CD4-positive, alpha-beta memory T cell (primary cell): ENCODE measurements at places on chromosomes 1 and 21.

DNA sequence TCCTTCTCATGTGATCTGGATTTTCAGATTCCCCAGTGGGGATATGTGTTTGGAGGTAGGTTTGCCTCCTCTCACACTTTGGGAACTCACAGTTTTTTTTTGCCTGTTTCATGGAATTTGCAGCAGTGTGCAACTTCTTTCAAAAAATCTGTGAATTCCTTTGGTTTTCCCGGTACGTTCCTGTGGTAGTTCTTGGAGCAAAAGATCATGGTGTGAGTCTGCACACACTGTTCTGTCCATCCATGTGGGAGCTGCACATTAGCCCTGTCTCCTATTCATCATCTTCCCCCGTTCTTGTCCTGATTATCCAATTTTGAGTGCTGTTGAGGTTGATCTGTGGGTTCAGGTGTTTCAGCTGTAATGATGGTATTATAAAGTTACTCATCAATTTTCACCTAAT lies 30.3 kb upstream of the TACSTD2 start:
- no peak overlapping the region for H3K27ac ChIP-seq
- H3K27me3 ChIP-seq: peaks cover 3% of the 10 kb centered on the region
- no peak overlapping the region for H3K4me3 ChIP-seq
- DNase-seq: no peak

GRCh38 chr1:189429610-189430009 lies 1048.1 kb downstream of the BRINP3 start:
- H3K36me3 ChIP-seq: no peaks in the 10 kb centered on the region
- no peak overlapping the region for H3K4me3 ChIP-seq
- no peaks in the 10 kb centered on the region for H3K27me3 ChIP-seq
- H3K4me1 ChIP-seq: no peaks in the 10 kb centered on the region
- no peak for DNase-seq
- no peak overlapping the region for H3K27ac ChIP-seq

- no peak overlapping the region for H3K4me3 ChIP-seq
- H3K36me3 ChIP-seq: no peaks in the 10 kb centered on the region
- H3K4me1 ChIP-seq: peaks cover 11% of the 10 kb centered on the region
- H3K27ac ChIP-seq: no peak overlapping the region
- no peak for DNase-seq
These were observed 244.7 kb upstream of the IRF2BP2 start for GRCh38 chr1:234854645-234855039.

GRCh38 chr1:205927247-205927646 lies 16.0 kb downstream of the SLC26A9 start:
- no peak overlapping the region for H3K27ac ChIP-seq
- no peaks in the 10 kb centered on the region for H3K36me3 ChIP-seq
- no peaks in the 10 kb centered on the region for H3K4me1 ChIP-seq

DNA sequence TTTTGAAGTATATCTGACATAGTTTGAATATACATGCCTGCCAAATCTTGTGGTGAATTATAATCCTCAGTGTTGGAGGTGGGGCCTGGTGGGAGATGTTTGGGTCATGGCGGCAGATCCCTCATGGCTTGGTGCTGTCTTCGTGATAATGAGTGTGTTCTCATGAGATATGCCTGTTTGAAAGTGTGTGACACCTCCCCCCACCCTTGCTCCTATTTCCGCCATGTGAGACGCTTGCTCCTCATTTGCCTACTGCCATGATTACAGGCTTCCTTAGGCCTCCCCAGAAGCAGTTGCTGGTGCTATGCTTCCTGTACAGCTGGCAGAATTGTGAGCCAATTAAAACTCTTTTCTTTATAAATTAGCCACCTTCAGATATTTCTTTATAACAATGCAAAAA lies 436.6 kb upstream of the BEND5 start:
- no peaks in the 10 kb centered on the region for H3K27me3 ChIP-seq
- no peaks in the 10 kb centered on the region for H3K36me3 ChIP-seq
- no peaks in the 10 kb centered on the region for H3K4me1 ChIP-seq
- no peak overlapping the region for H3K27ac ChIP-seq
- no peak overlapping the region for H3K4me3 ChIP-seq

DNA sequence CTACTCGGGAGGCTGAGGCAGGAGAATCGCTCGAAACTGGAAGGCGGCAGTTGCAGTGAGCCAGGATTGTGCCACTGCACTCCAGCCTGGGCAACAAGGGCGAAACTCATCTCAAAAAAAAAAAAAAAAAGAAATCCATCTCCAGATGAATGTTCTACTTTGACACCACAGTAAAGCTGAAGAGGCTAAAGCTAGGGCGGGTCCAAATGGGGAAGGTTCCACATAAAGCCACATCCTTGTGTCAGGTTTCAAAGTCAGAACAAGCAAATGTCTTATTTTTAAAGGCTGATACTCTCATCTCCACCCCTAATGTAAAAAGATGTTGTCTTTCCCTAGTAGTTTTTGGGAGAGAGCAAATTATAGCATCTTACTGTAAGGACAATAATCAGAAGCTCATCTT lies 4.4 kb upstream of the WARS2 start:
- H3K4me3 ChIP-seq: no peak overlapping the region
- no peaks in the 10 kb centered on the region for H3K27me3 ChIP-seq
- no peaks in the 10 kb centered on the region for H3K36me3 ChIP-seq
- peaks cover 20% of the 10 kb centered on the region for H3K4me1 ChIP-seq
- H3K27ac ChIP-seq: no peak overlapping the region

DNA sequence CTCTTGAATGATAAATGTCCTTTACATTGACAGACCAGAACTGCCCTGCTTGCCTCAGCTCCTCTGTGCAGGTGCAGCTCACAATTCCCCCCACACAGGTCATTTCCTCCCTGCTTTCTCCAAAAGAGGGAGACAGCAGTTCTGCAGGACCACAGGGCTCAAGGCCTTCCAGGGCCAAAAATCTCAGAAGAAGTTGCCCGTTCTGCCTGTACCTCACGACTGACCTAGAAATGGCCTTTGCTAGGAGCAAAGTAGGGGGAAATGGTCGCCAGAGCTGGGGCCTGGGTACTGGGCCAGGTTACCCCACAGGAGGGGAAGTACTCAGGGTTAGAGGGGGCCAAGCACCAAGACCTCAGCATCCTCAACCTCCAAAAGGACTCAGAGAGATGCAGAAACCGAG lies 11.1 kb downstream of the RNU1-2 start:
- no peak for DNase-seq
- no peak overlapping the region for H3K4me3 ChIP-seq
- H3K36me3 ChIP-seq: no peaks in the 10 kb centered on the region
- H3K27me3 ChIP-seq: no peaks in the 10 kb centered on the region
- peaks cover 26% of the 10 kb centered on the region for H3K4me1 ChIP-seq

GRCh38 chr1:19872190-19872589 lies 10.0 kb upstream of the OTUD3 start:
- H3K27ac ChIP-seq: no peak overlapping the region
- no peak overlapping the region for H3K4me3 ChIP-seq
- H3K36me3 ChIP-seq: no peaks in the 10 kb centered on the region
- H3K27me3 ChIP-seq: peaks cover 5% of the 10 kb centered on the region

DNA sequence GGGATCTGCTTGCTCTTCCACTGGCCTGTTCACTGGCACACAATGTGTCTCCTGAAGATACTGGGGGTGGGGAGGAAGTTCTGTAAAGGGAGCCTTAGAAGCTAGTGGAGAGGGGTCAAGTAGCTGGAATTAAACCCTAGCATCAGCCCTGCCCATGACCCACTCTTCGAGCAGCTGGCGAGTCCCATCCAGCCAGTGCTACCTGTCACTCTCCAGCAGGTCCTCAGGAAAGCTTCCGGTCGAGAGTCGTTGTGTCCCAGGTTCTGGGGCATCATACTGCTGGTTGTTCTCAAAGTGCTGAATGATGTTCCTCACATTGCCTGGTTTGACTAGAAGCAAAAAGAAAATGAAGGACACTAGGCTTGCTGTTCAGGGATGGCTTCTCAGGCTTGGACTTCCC lies 30.9 kb downstream of the LRRC71 start:
- no peak overlapping the region for H3K4me3 ChIP-seq
- H3K27ac ChIP-seq: no peak overlapping the region
- DNase-seq: no peak
- H3K4me1 ChIP-seq: no peaks in the 10 kb centered on the region
